ENCODE measurements at places on chromosomes 4 and X. TPM values are rescaled to one million over a fixed set of nuclear protein-coding genes. Genes with fewer than 3 reads are reported as not detected.

- DNase-seq: no peak
These were observed 124.2 kb downstream of the BANK1 start for GRCh38 chr4:101914761-101915160.

DNA sequence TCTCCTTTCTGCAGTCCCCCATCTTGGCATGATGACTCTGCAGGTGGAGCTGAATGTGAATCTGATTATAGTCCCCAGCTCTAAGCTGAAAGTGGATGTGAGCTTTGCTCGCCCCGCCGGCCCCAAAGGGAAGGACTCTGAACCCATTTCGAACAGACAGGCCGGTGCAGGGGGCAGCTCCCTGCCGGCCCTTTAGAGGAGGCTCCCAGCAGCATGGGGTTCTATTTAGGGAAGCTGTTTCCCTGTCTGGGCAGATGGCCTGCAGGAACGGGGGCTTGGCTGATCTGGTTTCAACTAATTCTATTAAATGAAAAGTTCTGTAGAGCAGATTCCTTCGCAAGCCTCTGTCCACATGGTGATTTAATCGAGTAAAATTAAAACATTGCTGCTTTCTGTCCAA is 104.8 kb upstream of the MSX1 start:
- DNase-seq: no peak

GRCh38 chr4:82899374-82900065 is 1.0 kb upstream of the THAP9 start:
- DNase-seq: no peak

CA5B gene
- 50.1 TPM for total RNA-seq

SNX12 gene
- 37.3 TPM for total RNA-seq

GRCh38 chr4:866761-867390 is 40.9 kb upstream of the CPLX1 start:
- no peak for DNase-seq

DNA sequence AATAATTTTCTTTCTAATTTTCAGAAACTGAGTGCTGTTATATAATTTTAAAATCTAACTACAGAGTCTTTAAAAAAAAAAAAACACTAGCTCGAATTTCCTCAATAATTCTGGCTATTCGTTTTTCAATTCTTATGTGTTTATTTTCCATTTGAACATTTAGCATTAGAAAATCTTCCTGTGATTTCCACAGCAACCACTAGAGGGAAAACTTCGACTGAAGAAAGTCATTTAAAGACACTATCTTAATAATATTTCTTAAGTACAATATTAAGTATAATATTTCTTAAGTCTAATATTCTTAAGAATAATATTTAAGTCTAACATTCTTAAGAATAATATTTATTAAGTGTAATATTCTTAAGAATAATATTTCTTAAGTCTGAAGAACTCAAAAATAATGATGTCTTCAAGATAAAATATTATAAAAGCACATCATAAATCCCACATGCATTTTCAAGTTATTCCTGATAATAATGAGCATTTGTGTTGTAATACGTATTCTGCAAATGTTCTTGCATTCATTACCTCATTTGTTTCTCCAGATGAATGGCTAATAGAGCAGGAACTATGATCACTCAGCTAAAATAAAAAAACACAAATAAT is 118.4 kb upstream of the WDR17 start:
- no peak for DNase-seq

- DNase-seq: no peak
These were observed 8.0 kb upstream of the PALLD start for GRCh38 chr4:168488869-168489274.

- DNase-seq: no peak
These were observed 31.7 kb downstream of the SCML1 start for GRCh38 chrX:17768997-17769396.

- DNase-seq: no peak
These were observed 30.5 kb upstream of the TCEANC start for GRCh38 chrX:13622401-13622964.
